Stimulated activated CD8-positive, alpha-beta memory T cell treated with anti-CD3 and anti-CD28 coated beads, Interleukin-4, amount 100 ng/mL, for 4 hours (primary cell): ENCODE measurements at places on chromosomes 5 and 9.

DNA sequence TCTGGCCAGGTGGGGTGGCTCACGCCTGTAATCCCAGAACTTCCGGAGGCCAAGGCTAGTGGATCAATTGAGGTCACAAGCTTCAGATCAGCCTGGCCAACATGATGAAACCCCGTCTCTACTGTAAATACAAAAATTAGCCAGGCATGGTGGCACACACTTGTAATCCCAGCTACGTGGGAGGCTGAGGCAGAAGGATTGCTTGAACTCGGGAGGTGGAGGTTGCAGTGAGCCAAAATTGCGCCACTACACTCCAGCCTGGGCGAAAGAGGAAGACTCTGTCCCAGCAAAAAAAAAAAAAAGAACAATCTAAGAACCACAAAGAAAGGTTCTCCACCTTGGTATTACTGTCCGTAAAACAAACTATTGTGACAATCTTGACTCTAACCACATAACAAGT lies 9.7 kb downstream of the MYO10 start:
- DNase-seq, result no peak

- no peak for DNase-seq
Observed at GRCh38 chr9:81224166-81225081, 464.9 kb downstream of the TLE1 start.

GRCh38 chr9:129719135-129719534 lies 33.7 kb downstream of the PTGES start:
- DNase-seq, result no peak

DNA sequence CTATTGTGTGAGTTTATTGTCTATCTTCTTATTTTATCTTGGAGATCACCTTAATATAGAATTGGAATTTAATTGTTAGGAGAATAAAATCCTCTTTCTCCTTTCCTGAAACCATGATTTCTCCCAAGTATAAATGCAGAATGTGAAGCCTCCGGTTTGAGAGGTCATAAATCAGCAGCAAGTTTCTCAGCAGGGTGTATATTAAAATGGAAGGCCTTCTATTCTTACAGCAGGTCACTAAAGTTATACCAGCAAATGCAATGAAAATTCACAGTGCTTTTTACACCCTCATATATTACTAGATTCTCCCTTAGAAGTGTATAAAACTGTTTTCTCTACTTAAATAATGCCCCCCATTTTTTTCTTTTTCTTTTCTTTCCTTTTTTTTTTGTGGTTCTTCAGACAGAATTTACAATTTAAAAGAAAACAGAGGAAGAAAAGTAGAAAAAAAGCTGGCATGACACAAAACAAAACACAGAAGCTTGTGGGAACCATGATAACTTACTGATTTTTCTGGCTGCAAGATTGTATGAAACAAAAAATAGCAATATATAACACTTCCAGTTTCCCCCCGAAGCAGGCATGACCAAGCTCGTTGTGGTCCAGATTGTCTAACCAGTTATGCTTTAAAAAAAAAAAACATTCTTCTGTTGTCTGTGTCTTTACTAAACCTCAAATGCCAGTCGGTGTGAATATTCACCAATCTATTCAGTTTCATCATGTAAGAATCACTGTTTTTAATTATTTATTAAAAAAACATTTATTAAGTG lies 211.2 kb downstream of the RAB3C start:
- DNase-seq, result no peak

- no peak for DNase-seq
Observed at GRCh38 chr9:34457266-34458012, 931 bp downstream of the FAM219A start.

DNA sequence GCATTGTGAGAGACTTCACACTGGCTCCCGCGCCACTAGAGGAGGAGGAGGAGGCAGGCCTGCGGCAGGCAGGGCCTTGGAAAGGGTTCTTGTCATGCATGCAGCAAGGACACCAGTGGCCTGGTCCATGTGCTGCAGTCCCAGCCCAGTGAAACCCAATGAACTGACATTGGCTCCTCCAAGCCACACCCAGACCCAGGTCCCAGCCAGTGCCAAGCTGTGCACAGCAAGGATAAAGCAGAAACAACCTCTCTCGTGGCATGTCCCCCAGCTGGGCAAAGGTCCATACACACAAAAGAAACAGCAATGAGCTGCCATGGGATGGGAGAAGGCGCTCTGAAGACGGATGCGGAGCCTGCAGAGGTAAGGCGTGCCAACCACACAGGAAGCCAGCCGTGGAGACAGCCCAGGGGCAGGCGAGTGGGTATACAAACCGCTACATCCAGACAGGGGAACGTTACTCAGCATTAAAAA lies 89.2 kb downstream of the SEMA4D start:
- DNase-seq, result no peak

DNA sequence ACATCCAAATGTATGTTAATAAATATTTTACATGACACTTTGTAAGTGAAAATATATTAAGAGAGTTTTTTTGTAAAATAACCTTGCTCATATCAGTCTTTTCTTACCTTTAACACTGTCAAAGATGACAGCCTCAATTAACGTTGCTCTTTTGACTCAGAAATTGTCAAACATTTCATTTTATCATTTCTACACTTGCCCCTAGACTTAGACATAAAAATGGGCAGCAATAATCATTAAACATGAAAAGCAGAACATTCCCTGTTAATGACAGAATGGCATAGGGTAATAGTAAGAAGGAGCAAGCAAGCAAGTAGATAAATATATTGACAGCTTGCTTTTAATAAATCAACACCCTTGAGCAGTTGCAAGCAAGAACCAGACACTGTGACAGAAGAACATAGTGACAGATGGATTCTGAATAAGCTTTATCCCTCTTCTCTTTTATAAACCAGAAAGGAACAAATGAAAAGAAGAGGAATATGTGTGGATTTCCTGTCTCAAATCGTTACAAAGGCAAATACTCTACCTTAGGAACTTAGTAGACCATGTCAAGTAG lies 796.0 kb upstream of the CHD1 start:
- no peak for DNase-seq

- DNase-seq, result no peak
Observed at GRCh38 chr9:76692458-76693129, 71.6 kb upstream of the PCA3 start.

- DNase-seq, result no peak
Observed at GRCh38 chr5:149697001-149697400, 33.1 kb upstream of the PPARGC1B start.

DNA sequence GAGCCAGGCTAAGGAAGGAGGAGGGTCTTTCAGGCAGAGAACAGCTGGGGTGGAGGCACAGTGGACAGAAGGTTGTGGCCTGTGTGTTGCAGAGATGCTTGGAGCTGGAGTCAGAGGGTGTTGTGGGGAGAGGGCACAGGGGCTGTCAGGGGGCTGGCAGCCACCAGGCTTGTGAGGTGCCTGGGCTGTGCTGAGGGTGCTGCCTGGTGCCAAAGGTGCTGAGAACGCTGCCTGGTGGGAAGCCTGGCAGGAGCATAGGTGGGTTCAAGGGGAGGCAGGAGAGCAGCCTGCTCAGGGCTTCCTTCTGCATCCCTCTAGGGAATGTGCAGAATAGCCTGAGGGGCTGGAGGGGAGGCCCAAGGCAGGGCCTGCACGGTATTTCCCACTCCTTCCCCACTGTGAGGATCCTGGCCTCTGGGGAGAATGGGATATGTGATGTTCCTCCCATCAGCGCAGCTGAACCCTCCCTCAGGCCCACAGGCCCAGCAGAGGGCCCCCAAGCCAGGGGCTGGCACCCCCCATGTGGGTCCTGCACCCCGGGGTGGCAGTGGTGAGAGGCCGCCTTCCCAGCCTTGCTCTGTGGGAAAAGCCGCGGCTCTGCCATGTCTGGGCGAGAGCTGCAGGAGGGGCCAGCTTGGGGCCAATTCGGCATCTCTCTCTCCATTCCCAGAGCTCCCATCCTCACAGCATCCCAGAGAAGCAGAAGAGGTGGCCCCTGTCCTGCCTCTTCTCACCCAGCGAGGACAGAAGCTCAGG lies 76.3 kb downstream of the CACNA1B start:
- DNase-seq, result no peak

- no peak for DNase-seq
Observed at GRCh38 chr5:44935262-44935661, 126.5 kb downstream of the MRPS30 start.

DNA sequence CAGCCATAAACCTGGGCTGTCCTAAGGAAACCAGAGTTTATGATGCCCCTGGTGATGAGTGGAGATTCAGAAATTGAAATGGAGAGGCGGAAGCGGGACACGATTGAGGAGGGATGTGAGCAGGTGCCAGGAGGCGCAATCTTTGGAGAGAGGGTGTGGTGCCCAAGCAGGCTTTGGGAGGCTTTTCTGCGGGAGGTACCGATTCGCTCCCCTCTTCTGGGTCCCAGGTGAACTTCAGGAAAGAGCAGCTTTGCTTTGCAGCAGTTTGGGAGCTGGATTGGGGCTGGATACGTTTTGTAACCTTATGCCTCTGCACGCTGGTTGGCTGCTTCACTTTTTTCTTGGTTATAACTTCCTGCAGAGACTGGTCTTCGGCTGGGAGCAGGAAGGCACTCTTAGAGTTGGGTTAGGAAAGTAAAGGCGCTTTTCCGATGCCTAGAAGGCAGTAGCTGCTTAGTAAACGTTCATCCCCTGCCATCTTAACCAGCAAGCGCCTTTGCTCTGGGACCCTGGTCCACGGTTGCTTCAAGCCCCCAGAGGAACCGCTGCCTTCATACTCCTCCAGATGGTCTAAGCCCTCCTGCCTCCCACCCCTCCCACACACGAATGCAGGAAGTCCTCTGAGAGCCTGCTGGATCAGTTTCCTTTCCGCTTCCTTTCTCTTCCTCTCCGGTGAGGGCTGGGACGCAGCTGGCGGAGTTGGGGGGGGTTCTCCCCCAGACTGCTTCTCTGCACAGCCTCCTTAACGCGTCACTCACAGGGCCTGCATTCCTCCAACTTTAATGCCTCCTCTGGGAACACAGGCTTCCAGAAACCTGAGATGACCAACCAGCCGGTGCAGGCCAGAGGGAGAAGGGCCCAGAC lies 15.2 kb upstream of the NEK6 start:
- no peak for DNase-seq

DNA sequence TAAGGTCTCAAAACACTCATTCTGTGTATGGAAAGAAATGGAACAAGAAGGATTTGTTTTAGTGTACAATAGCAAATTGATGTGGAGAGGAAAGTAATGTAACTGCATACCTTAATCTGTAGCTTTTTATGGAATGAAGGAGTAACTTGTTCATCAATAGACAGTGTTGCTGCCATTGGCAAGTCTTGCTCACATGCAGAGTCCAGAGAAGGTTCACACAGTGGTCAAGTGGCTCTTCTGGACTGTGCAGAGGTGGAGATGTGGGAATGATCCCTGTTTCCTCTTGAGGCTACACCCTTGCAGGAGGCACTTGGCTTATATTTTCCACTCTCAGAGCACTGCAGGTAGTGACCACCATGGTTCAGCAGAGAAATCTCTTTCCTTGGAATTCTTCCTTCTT lies 132.9 kb upstream of the ANKH start:
- no peak for DNase-seq

DNA sequence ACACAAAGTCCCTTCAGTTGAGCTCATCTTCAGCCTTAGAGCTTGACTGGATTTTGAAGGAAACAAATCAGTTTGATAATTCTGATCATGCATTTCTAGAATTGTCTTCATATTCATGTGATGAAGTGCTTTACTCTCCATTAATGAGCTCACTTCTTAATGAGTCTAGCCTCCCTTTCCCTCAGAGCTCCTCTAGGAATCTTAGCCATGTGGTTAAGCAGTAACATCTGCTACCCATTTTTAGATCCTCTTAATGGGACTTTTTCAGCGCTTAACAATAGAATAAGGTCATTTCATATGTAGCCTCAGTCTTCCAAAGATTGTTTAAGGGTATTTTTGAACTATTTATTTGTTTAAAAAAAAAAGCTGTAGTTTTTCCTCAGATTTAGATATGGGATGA lies 36.9 kb upstream of the LURAP1L start:
- DNase-seq, result no peak

GRCh38 chr9:121217609-121218292 lies 16.1 kb upstream of the RAB14 start:
- DNase-seq, result no peak

DNA sequence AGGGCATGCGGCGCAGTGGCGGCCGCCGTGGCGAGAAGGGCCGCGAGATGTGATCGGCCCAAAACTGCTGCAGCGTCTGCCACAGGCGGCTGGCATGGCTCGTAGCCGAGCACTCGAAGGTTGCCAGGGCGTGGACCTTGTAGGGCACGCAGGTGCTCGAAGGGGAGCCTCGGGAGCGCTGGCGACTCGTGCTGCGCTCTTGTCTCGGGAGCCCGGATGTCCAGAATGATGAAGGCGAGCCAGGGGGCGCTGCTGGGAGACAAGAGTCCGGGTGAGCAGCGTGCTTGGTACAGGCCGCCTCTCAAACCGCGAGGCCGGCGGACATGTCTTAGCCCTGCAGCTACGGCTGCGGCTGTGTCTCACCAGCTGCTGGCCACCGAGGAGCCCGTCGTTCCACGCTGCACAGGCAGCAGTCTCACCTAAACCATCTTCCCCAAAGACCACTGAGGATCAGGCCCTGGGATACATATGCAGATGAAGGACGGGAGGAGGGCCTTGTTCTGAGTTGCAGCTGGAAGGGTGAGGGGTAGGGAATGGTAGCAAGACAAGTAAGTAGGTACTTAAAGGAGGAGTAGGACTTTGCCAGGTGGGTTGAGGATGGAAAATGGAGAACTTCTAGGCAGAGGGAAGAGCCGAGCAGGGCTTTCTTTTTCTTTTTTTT lies 1.7 kb downstream of the CBY3 start:
- no peak for DNase-seq

DNA sequence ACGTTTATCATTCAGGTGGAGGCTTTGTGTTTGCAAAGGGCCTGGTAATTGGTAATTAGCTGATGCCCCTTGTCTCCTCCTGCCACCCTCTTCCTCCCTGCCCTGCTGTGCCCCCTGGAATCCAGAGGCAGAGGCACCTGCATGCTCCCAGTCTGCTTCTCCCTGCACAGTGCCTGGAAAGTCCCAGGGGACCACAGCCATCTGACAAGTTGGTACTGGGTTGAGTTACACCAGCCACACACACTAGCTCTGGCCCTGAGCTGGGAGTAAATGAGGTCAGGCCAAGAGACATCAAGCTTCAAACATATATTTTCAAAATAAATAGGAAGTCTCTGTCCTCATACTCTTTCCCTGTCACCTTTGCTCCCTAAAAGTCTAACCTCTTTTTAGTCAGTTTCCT lies 56.3 kb downstream of the INSYN2B start:
- no peak for DNase-seq

GRCh38 chr9:2180154-2180553 lies 165.0 kb downstream of the SMARCA2 start:
- no peak for DNase-seq

- no peak for DNase-seq
Observed at GRCh38 chr9:114461468-114461867, 43.8 kb downstream of the WHRN start.

GRCh38 chr5:142492781-142493281 lies 168.0 kb upstream of the SPRY4 start:
- no peak for DNase-seq

GRCh38 chr5:79613549-79613948 lies 1.3 kb downstream of the TENT2 start:
- no peak for DNase-seq
